Ovary (tissue), 10 donors: ENCODE measurements at places on chromosomes 6 and 20. TPM values are rescaled to one million over a fixed set of nuclear protein-coding genes. Genes with fewer than 3 reads are reported as not detected.

DNA sequence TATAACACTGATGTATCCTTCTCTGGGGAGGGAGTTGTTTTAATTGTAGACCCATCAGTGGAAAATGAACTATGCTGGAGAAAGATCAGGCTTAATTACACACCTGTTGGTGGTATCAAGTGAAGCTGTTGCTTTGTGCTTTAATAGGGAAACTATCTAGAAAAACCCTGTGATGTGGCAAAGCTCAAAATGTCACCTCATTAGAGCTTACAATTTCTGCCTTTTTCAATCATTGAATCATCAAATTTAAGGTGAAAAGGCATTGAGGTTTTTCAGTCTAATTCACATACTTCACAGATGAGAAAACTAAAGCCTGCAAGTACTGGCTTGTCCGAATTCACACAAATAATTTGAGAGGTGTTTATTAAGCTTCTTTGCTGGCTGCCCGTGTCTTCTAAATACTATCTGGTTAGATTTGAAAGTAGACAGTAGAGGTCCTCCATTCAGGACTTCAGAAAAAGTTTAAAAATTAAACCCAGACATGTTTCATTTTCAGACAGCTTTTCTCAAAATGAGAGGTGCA is 143.3 kb upstream of the MAP3K7 start:
- no peak overlapping the region for H3K4me3 ChIP-seq
- no peaks in the 10 kb centered on the region for H3K27me3 ChIP-seq
- no peaks in the 10 kb centered on the region for H3K36me3 ChIP-seq
- no peaks in the 10 kb centered on the region for H3K4me1 ChIP-seq
- no peak overlapping the region for H3K27ac ChIP-seq

GRCh38 chr6:107116931-107117330 is 1.6 kb upstream of the BEND3 start:
- no peak for DNase-seq
- no peak overlapping the region for H3K4me3 ChIP-seq
- H3K36me3 ChIP-seq = no peaks in the 10 kb centered on the region
- H3K27me3 ChIP-seq = no peaks in the 10 kb centered on the region

GRCh38 chr6:31952140-31952805 is 6.4 kb downstream of the CFB start:
- no peak overlapping the region for H3K27ac ChIP-seq
- H3K4me1 ChIP-seq = no peaks in the 10 kb centered on the region
- H3K27me3 ChIP-seq = no peaks in the 10 kb centered on the region
- peak; percentile 68 for DNase-seq
- no peak overlapping the region for H3K4me3 ChIP-seq
- H3K36me3 ChIP-seq = peaks cover 2% of the 10 kb centered on the region

DNA sequence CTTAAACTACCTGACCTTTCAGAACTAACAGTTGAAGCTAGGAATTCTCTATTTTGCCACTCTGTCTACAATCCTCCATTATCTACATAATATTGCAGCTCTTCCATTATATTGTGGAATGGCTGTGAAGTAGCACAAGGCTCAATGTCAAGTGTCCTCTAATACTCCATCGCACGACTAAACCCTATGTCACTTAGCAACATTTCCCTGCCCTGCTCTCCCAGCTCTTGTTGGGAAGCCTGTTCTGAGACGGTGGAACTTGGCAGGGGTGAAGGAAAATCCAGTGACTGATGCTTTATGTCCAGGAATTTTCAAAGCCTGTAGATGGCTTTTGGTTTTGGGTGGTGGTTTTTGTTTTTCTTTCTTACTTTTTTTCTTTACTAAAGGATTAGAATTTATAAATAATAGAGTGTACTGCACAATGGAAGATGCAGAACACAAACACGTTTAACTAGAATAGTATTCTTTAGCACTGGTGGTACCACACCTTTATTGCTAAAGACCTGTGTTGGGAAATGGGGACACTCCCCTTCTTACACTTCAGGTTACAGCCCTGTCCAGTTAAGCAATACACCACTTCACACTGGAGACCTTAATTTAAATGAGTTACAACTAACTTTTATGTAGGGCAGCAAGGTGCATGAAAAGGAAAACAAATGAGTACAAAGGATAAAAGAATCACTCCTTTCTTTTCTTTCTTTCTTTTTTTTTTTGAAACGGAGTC is 20.7 kb upstream of the AMD1 start:
- no peak for DNase-seq
- no peaks in the 10 kb centered on the region for H3K27me3 ChIP-seq
- H3K4me3 ChIP-seq = no peak overlapping the region
- H3K36me3 ChIP-seq = no peaks in the 10 kb centered on the region
- no peak overlapping the region for H3K27ac ChIP-seq

DNA sequence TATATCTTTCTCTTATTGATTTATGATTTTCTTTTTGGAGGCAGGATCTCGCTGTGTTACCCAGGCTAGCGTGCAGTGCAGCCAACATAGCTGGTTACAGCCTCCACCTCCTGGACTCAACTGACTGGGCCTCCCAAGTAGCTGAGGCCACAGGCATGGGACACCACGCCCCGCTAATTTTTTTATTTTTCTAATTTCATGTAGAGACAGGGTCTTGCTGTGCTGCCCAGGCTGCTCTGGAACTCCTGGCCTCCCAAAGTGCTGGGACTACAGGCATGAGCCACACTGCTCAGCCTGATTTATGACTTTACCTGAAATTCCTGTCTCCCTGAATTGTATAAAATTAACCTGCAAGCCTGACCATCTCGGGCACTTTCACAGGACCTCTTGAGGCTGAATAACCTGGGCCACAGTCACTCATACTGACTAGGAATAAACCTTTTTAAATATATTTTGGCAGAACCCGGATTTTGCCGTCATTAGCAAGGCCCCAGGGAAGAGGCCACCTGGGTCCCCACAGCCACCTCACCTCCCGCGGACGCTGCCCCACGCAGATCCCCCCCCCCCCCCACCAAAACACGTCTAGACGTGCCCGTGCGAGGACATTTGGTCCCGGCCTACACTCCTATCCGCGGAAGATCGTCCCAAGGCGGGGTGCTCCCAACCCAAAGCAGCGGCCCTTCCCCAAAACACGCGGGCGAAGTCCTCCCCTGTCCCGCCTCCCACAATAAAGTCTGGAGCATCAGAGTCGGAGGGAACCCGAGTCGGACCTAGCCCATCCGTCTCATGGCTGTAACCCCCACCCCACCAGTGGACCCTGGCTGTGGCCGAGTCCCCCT is 902 bp downstream of the ZNF337 start:
- no peaks in the 10 kb centered on the region for H3K27me3 ChIP-seq
- H3K4me3 ChIP-seq = peak overlapping the region; percentile 54
- H3K4me1 ChIP-seq = no peaks in the 10 kb centered on the region
- H3K27ac ChIP-seq = peak overlapping the region; percentile 85
- no peak for DNase-seq
- H3K36me3 ChIP-seq = no peaks in the 10 kb centered on the region

DNA sequence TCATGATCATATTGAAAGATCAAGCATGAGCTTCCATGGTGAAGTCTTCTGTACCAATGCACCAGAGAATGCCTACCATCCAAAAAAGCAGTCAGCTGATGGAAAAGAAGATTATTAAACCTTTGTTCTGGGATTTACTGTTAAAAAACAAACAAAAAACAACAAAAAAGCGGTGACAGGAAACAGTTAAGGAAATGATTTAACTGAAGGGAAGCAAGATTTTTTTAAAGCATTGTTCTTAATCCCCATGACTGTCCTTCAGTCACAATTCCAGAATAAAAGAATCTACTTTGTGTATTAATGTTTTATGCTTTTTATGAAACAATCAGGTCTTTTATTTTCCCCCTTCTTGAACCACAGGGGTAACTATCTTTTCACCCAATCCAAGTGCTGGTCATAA is 23.9 kb downstream of the FAM162B start:
- no peak for DNase-seq
- H3K36me3 ChIP-seq = no peaks in the 10 kb centered on the region
- H3K27me3 ChIP-seq = no peaks in the 10 kb centered on the region
- H3K4me3 ChIP-seq = no peak overlapping the region
- no peaks in the 10 kb centered on the region for H3K4me1 ChIP-seq

DNA sequence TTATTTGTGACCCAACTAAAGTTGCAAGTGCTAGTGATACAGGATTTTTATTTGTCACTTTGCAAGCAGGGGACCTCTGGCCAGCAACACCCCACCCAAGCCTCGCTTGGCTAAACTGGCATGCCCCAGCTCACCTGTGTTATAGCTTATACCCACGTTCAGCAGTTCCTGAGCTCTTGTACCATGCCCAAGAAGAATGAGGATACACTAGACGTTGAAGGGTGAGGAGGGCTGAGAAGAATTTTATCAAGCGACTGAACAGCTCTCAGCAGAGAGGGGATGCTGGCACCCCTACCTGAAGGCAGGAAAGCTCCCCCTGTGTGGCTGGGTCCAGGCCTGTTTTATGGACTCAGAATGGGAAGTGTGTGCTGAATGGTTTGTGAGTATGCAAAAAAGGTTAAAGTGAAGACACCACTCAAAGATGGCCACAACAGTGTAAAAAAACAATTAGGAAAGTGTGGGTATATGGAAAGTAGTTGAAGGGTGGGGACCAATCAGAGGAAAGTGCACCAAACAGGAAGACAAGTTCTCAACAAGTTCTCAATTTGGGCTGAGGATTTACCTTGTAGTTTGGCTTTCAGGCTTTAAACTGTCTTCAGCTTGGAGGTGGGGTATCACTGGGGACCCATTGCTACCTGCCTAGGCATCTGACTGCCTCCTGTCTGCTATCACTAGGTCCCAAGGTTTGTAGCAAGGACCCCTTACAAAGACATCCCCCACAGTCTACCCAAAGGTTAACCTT is 15.0 kb downstream of the BTN2A1 start:
- peaks cover 2% of the 10 kb centered on the region for H3K4me1 ChIP-seq
- no peak for DNase-seq
- H3K27me3 ChIP-seq = no peaks in the 10 kb centered on the region
- H3K27ac ChIP-seq = no peak overlapping the region
- H3K36me3 ChIP-seq = no peaks in the 10 kb centered on the region
- no peak overlapping the region for H3K4me3 ChIP-seq

DNA sequence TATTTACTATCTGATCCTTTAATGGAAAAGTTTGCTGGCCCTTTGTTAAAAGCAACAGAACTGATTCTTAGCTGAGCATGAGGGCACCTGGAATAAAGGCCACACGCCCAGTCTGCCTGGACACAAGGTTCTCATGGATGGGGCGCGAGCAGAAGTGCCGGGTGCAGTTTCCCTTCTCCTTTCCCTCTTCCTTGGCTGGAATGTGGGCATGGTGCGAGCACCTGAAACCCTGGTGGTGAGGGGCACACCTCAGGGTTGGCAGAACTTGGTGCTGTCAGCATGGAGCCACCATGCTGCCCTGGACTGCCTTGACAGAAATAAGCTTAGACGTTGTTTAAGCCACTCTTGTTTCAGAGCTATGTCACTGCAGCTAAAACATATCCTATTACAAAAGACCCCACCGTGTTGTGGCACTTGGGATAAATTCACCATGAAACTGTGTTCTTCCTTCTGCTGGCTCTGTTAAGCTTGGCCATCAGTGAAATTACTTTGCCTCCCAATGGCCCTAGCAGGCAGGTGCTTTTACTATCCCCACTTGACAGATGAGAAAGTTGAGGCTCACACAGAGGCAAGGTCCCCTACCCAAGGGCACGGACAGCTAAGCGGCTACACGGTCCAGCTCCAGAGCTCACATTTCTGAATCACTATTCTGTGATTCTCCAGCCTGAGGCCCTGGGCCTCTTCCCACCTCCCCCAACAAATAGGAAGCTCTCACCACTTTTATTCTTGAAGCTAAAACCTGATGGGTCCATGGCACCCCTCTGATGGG is 115.9 kb downstream of the PREX1 start:
- H3K27ac ChIP-seq = no peak overlapping the region
- H3K4me3 ChIP-seq = no peak overlapping the region
- H3K36me3 ChIP-seq = no peaks in the 10 kb centered on the region

DNA sequence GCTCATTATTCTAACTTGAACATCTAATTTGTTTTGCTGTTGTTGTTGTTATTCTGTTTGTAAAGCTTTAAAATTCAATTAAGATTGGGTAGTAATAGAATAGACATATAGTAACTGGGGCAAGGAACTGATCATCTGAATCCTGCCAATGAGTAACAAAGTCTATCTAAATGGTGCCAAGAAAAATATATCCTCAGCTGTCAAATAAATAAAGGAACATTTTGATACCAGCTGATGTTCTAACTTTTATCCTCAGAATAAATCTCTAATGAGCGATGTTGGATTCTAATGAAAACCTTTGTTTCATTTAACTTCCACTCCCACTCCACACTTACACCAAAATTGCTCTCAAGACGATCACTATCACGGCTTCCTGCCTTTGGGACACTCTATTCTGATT is 210.9 kb downstream of the TINAG start:
- H3K4me1 ChIP-seq = no peaks in the 10 kb centered on the region
- no peak overlapping the region for H3K4me3 ChIP-seq
- no peaks in the 10 kb centered on the region for H3K27me3 ChIP-seq
- H3K36me3 ChIP-seq = no peaks in the 10 kb centered on the region
- no peak overlapping the region for H3K27ac ChIP-seq
- DNase-seq = no peak

- no peaks in the 10 kb centered on the region for H3K36me3 ChIP-seq
- peak overlapping the region; percentile 41 for H3K27ac ChIP-seq
- H3K27me3 ChIP-seq = no peaks in the 10 kb centered on the region
- H3K4me3 ChIP-seq = no peak overlapping the region
- peaks cover 6% of the 10 kb centered on the region for H3K4me1 ChIP-seq
Measured at GRCh38 chr6:155272353-155273232, 8.8 kb downstream of the CLDN20 start.

DNA sequence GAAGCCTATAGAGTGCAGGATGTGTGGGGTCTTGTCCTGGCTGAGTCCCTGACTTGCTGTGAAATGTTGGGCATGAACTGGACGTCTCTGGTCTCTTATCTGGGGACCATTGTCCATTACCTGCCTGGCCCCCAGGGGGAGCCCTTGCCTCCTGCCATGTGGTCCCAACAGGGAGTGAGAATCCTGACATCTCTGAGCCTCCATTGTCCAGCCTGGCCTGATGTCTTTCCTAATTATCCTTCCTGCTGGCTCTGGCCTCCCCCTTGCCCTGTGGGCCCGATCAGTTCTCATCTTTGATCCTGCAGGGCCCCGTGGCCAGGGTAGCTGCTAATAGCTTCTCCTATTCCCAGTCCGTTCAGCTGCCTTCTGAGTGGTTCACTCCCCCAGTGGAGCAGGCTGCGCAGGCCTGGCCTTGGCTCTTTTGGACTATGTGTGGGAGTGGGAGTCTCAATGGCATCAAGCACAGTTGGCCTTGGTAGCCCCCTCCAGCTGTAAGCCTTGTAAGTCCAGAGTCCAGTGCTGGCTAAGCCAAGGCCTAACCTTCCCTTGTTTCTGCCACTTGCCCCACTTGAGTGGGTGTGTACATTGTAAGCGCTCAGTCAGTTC is 77.9 kb upstream of the RALY start:
- H3K4me1 ChIP-seq = peaks cover 7% of the 10 kb centered on the region
- no peaks in the 10 kb centered on the region for H3K27me3 ChIP-seq
- no peak overlapping the region for H3K27ac ChIP-seq

GRCh38 chr6:167756597-167756996 is 70.1 kb upstream of the AFDN start:
- H3K27me3 ChIP-seq = no peaks in the 10 kb centered on the region
- no peak for DNase-seq

GRM1 gene
- total RNA-seq = 0.08 TPM

SAMHD1 gene
- total RNA-seq = 150 TPM

SYTL3 gene
- total RNA-seq = 7.8 TPM

CDS2 gene
- total RNA-seq = 19.3 TPM

MMP24 gene
- 1.2 TPM for total RNA-seq
